ENCODE measurements at places on chromosomes 12 and 14.

- DNase-seq, result no peak
Measured at GRCh38 chr14:71228711-71229110, 321.5 kb downstream of the PCNX1 start.

- no peak for DNase-seq
Measured at GRCh38 chr14:39739796-39740195, 307.6 kb upstream of the FBXO33 start.

DNA sequence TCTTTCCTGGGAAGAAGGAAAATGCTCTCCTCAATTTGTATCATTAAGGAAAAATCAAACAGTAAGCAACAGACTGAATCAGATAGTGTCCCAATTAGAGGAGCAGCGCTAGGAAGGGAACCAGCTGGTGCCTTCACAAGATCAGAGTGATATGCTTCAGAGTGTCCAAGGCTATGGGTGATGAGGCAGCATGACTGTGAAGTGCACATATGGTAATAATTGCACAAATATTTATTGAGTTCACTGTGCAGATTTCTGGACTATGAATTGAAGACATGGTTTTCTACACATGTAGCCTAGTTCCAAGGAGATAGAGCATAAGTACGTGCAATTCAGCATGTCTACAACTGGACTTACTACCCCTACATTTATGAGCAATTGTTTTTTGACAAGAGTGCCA, 78.8 kb upstream of the EVL start:
- DNase-seq, result no peak

- no peak for DNase-seq
Measured at GRCh38 chr14:93348292-93348691, 1.3 kb downstream of the COX8C start.

GRCh38 chr12:98402091-98402490, 113.3 kb upstream of the TMPO start:
- no peak for DNase-seq

GRCh38 chr12:58766513-58766870, 153.8 kb downstream of the LRIG3 start:
- no peak for DNase-seq

DNA sequence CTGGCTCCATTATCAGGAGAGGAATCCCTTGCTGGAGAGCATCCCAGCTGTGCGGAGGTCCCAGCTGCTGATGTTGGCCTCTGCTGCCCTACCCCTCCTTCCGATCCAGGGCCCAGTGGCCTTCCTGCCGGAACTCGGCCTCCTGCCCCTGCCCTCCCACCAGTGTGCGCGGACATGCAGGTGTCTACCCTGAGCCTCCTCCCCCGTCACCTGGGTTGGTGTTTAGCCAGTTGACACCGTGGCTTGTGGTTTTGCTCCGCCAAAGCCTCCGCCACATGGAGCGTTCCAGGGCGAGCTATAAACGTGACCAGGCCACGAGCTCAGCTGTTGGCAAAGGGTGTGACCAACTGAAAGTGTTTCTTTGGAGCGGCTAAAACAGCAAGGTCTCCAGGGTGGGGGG, 1104.3 kb downstream of the BCL11B start:
- peak; percentile 55 for DNase-seq

GRCh38 chr12:77392467-77393088, 327.2 kb upstream of the E2F7 start:
- DNase-seq, result no peak

DNA sequence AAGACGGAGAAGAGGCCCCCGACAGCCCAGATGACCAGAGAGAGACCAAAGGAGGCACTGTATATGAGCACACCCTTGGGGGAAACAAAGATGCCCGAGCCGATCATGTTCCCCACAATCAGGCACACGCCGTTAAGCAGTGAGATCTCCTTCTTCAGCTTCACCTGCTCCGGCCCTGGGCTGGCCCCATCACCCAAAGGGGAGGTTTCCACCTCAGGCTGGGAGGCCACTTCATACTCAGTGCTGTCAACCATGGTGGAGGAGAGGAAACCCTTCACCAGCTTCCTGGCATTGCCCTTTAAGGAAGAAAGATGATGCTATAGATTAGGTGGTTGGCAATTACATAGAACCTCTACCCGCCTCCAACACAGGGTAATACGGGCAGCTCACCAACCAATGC, 2.1 kb downstream of the SLC7A7 start:
- DNase-seq, result no peak
